ENCODE measurements at places on chromosomes 2 and 18.
A peak's percentile ranks its signal among the peaks of the same experiment; 100 is the strongest.

GRCh38 chr2:56107502-56108220 is 76.1 kb upstream of the CCDC85A start:
- H3K36me3 ChIP-seq, result no peaks in the 10 kb centered on the region
- no peaks in the 10 kb centered on the region for H3K27me3 ChIP-seq
- no peak overlapping the region for H3K4me3 ChIP-seq
- no peaks in the 10 kb centered on the region for H3K4me1 ChIP-seq
- no peak overlapping the region for H3K27ac ChIP-seq

DNA sequence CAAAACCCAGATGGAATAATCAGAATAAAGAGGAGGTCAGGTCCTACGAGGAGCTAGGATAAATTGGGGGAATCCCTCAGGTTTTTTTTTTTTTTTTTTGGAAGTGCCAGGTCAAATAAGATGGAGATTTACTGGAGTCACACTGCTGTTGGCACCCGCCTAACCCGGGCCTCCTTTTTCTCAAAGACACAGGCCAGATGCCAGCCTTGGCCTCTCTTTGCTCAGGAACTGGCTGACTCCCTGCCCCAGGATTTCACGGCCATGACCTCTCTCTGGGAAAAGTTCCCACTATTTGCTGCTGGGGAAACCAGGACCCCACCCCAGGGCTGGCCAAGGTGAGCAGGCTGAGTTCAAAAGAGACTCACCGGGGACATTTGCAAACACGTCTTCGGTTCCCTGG is 2.5 kb downstream of the CD8A start:
- peaks cover 2% of the 10 kb centered on the region for H3K36me3 ChIP-seq
- H3K4me3 ChIP-seq, result no peak overlapping the region
- no peak overlapping the region for H3K27ac ChIP-seq
- H3K27me3 ChIP-seq, result peaks cover 52% of the 10 kb centered on the region
- peaks cover 26% of the 10 kb centered on the region for H3K4me1 ChIP-seq
- DNase-seq, result no peak

DNA sequence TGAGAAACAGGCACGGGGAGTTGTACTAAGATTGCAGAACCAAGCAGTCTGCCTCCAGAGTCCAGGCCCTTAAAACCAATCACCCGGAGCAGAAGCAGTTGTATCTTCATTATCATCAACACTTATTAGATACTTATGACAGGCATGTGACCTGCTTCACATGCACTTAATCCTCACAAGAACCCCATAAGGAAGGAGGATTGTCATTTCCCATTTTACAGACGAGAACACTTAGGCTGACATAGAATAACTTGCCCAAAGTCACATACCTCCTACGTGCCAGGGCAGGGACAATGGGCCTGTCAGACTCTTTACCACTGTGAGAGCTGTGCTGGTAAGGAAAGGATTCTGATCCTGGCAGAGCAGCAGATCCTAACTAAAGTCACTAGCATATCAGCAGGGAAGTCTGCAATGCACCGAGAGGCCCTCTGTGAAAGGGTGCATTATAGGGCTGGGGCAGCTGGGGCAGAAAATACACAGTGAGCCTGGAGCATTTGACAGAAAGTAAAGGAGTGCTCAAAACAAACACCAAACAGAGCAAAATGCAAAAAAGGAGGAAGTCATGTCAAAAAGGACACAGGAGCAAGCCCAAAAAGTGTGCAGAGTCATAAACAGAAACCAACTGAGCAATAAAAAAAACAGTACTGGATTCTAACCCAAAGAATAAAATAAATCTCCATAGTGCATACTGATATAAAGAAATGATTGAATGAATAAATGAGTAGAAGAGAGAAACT is 55.9 kb upstream of the SP3 start:
- H3K36me3 ChIP-seq, result no peaks in the 10 kb centered on the region
- DNase-seq, result no peak
- H3K4me1 ChIP-seq, result peaks cover 2% of the 10 kb centered on the region
- H3K27me3 ChIP-seq, result peaks cover 2% of the 10 kb centered on the region
- H3K27ac ChIP-seq, result no peak overlapping the region
- H3K4me3 ChIP-seq, result no peak overlapping the region

GRCh38 chr18:63317982-63318888 is 1.3 kb downstream of the BCL2 start:
- peak overlapping the region; percentile 96 for H3K27ac ChIP-seq
- peak overlapping the region; percentile 99 for H3K4me3 ChIP-seq
- peaks cover 55% of the 10 kb centered on the region for H3K36me3 ChIP-seq
- H3K4me1 ChIP-seq, result peaks cover 47% of the 10 kb centered on the region

DNA sequence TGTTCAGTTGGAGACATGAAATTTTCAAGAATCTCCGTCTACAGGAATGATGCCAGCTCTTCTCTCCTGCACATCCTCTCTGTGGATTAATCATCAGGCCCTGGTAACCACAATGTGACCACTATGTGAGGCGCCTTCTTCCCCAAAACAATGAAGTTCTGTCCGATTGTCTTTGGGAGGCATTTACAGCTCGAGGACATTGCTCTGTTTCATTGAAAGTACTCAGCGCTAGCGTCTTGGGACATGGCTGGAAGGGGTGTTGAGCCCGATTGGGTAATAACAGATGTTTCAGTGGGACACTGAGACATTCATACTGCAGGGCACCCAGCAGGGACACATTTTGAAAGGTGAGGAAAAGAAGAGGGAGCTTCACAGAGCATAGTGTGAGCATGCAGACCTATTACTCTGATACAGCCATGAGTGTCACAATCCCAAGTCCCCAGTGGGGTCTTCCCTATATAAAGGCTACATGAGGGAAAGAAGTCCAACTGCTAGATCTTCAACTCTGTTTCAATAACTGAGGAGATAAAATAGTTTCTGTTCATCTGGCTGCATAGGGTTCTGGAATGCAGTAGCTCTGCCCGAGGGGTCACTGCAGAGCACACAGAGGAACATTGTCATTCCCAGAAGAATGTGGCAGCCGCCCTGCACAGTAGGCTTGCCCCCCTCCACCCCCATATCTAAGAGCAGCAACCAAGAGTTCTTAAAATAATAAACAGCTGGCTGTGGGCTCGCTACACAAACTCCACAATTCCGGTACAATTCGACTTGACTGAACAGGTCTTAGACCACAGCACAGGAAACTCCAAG is 237.3 kb downstream of the OSR1 start:
- no peaks in the 10 kb centered on the region for H3K36me3 ChIP-seq
- H3K4me3 ChIP-seq, result no peak overlapping the region
- no peaks in the 10 kb centered on the region for H3K4me1 ChIP-seq
- DNase-seq, result no peak

- no peak for DNase-seq
- no peak overlapping the region for H3K27ac ChIP-seq
- no peaks in the 10 kb centered on the region for H3K27me3 ChIP-seq
- H3K4me1 ChIP-seq, result no peaks in the 10 kb centered on the region
- no peaks in the 10 kb centered on the region for H3K36me3 ChIP-seq
- no peak overlapping the region for H3K4me3 ChIP-seq
Measured at GRCh38 chr18:62828091-62828640, 112.8 kb downstream of the PHLPP1 start.

DNA sequence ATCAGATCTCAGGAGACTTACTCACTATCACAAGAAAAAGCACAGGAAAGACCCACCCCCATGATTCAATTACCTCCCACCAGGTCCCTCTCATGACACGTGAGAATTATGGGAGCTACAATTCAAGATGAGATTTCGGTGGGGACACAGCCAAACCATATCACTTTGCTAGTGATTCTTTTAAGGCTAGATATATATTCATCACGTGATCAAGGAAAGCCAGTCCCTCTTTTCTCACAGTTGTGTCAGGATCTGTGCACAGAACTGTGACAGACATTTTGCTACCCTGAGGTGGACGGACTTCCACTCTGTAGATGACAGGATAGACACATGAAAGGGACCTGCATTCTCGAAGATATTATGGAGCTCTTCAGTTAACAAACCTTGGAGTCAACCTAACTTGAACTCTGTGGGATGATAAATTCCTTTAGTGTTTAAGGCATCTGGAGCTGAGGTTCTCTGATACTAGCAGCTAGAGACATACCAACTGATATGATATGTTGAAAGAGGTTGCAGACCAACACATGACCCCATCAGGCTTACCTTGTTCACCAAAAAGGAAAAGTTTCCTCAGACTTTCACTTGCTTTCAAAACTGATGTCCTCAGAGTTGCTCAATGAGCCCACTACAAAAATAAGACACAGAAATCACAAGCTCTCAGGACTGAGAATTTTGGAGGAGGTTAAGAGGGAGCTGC is 66.3 kb upstream of the SCG2 start:
- H3K27ac ChIP-seq, result no peak overlapping the region
- H3K27me3 ChIP-seq, result peaks cover 7% of the 10 kb centered on the region
- DNase-seq, result no peak
- no peaks in the 10 kb centered on the region for H3K36me3 ChIP-seq

- no peak overlapping the region for H3K27ac ChIP-seq
- H3K4me1 ChIP-seq, result no peaks in the 10 kb centered on the region
- H3K27me3 ChIP-seq, result no peaks in the 10 kb centered on the region
- DNase-seq, result no peak
- H3K4me3 ChIP-seq, result no peak overlapping the region
Measured at GRCh38 chr18:78803104-78803503, 176.5 kb upstream of the SALL3 start.

DNA sequence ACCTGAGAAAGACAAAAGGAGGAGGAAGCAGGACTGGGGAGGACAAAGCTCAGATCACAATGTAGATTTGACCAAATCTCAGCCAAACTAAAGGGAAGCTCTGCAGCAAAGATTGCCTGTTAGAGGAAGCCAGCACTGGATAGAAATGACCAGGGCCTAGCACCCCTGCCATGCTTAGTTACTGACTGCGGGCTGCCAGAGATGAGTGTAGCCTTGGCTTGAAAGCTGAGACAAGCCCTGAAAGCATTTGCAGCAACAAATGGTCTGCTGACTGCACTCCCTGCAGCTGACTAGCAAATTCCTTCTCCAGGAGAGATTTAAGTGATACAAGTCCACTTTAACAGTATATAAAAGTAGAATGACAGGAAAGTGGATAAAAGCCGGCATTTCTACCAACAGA is 140.9 kb upstream of the CRIM1 start:
- no peaks in the 10 kb centered on the region for H3K27me3 ChIP-seq
- H3K27ac ChIP-seq, result no peak overlapping the region
- H3K36me3 ChIP-seq, result no peaks in the 10 kb centered on the region
- H3K4me1 ChIP-seq, result no peaks in the 10 kb centered on the region
- H3K4me3 ChIP-seq, result no peak overlapping the region

- no peak overlapping the region for H3K4me3 ChIP-seq
- H3K4me1 ChIP-seq, result no peaks in the 10 kb centered on the region
- H3K27ac ChIP-seq, result no peak overlapping the region
- H3K27me3 ChIP-seq, result peaks cover 6% of the 10 kb centered on the region
- no peak for DNase-seq
- H3K36me3 ChIP-seq, result no peaks in the 10 kb centered on the region
Measured at GRCh38 chr2:235855011-235855410, 313.2 kb downstream of the GBX2 start.

DNA sequence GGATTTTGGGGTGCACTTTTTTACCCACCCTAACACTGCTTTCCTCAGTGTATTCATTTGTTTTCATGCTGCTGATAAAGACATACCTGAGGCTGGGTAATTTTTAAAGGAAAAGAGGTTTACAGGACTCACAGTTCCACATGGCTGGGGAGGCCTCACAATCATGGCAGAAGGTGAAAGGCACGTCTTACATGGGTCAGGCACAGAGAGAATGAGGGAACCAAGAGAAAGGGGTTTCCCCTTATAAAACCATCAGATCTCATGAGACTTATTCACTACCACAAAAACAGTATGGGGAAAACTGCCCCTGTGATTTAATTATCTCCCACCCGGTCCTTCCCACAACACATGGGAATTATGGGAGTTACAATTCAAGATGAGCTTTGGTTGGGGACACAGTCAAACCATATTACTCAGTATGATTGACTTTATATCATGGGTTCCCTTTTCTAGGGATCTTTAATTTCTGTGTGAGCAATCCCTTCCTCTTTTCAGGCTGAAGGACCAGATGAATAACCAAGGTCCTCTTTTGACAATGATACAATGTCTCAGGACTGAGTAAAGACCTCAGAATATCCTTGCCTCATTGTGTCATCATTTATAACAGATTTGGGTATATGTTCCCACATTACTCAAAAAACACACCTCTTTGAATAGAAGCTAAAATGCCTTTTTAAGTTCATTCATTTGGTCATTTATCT is 100.1 kb upstream of the TRIB2 start:
- peaks cover 9% of the 10 kb centered on the region for H3K4me1 ChIP-seq
- no peak overlapping the region for H3K4me3 ChIP-seq
- H3K27ac ChIP-seq, result no peak overlapping the region
- H3K27me3 ChIP-seq, result no peaks in the 10 kb centered on the region
- peaks cover 2% of the 10 kb centered on the region for H3K36me3 ChIP-seq

- no peaks in the 10 kb centered on the region for H3K27me3 ChIP-seq
- H3K4me3 ChIP-seq, result no peak overlapping the region
- no peak for DNase-seq
- H3K4me1 ChIP-seq, result peaks cover 53% of the 10 kb centered on the region
Measured at GRCh38 chr2:8469709-8470493, 212.0 kb upstream of the ID2 start.

GRCh38 chr2:62660087-62660486 is 45.4 kb upstream of the EHBP1 start:
- no peaks in the 10 kb centered on the region for H3K4me1 ChIP-seq
- no peak for DNase-seq
- no peak overlapping the region for H3K27ac ChIP-seq
- H3K36me3 ChIP-seq, result no peaks in the 10 kb centered on the region

DNA sequence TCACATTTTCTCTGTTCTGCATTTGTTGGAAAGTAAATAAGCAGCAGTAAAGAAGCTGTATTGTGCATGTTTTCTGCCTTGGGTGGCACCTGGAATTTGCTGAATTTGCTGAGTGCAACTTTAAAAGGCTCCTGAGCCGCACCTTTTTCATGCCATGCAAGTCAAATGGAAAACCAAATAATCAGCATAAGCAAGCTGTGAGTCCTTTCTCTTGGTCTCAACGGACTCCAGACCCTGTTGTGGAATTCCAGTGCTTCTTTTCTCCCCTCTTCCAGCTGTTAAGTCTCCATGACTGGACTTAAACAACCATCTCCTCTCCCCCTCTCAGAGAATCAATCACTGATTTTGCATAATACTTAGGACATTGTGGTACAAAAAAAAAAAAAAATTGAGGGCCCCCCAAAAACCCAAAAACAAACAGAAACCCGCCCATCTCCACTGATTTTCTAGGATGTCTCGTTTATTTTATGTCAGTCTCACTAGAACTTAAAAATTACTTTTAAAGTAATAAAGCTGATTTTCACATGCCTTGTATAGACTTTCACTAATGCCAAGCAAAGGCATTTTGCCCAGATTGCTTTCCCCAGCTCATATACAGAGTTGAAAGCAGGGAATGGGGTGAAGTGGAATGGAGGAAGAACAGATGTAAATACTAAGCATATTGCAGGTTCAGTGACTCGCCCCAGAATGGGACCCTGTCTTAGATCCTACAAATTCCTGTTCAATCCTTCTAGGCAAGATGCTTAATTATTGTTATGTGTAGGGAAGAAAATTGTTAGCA is 5.1 kb upstream of the CETN1 start:
- H3K27ac ChIP-seq, result no peak overlapping the region
- H3K36me3 ChIP-seq, result no peaks in the 10 kb centered on the region
- DNase-seq, result no peak
- H3K4me3 ChIP-seq, result no peak overlapping the region
- no peaks in the 10 kb centered on the region for H3K27me3 ChIP-seq
- H3K4me1 ChIP-seq, result no peaks in the 10 kb centered on the region
